ENCODE measurements at places on chromosomes 16 and 17.

GRCh38 chr16:81018496-81018895, 11.5 kb downstream of the CENPN start:
- DNase-seq, result no peak

DNA sequence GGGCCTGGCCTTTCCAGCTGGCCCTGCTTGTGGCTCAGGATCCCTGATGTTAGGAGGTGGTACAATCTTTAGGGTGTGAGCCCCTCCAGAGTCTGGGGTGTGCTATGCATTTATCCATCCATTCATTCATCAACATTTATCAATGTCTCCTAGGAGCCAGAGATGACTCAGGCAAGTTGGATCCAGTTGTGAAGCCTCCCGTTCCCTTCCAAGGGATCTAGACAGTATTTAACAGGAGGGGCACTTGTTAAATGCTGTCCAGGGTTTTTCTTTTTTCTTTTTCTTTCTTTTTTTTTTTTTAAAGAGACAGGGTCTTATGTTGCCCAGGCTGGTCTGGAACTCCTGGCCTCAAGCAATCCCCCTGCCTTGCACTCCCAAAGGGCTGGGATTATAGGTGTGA, 42.0 kb upstream of the SMPD3 start:
- DNase-seq, result no peak

- no peak for DNase-seq
Observed at GRCh38 chr17:14228903-14229302, 7.8 kb downstream of the CDRT15 start.

- DNase-seq, result no peak
Observed at GRCh38 chr16:71201054-71201453, 29.5 kb downstream of the HYDIN start.

DNA sequence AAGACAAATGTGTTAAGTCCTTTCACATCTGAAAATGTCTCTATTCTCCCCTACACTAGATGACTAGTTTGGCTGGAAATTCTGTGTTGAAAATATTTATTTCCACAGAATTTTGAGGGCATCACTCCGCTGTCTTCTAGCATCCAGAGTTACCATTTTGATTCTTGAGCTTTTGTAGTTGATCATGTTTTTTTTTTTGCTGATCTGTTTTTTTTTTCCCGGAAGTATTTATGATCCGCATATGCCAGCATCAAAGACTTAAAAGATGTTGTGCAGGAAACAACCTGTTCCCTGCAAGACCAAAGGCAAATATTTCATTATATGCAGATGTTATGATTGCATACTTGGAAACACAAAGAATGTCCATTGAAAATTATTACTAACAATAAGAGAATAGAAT, 16.7 kb downstream of the OR1D5 start:
- DNase-seq, result no peak

- no peak for DNase-seq
Observed at GRCh38 chr16:53881371-53881770, 177.4 kb downstream of the FTO start.

GRCh38 chr16:9153502-9153864, 62.0 kb downstream of the HAPSTR1 start:
- no peak for DNase-seq

GRCh38 chr16:82655072-82655714, 28.4 kb downstream of the CDH13 start:
- DNase-seq, result peak; percentile 45

DNA sequence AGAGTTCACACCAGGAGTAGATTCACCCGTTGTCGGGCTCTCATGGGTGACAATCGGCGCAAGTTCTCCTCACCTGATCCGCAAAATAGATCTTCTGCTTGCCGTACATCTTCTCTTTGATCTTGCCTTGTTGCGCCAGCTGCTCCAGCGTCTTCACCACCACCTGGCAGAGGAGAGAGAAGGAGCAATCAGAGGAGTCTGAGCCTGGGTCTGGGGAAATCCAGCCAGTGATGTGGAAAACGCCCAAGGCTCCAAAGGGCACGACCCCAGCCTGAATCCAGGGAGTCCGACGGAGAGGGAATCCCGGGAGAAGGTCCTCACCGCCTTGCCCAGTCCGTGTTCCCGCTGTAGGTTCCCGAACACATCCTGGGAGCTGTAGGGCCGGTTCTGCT, 393 bp downstream of the PSMC3IP start:
- no peak for DNase-seq
